Left renal cortex interstitium (tissue), 4 donors: ENCODE measurements at places on chromosomes 12 and 14. TPM values are rescaled to one million over a fixed set of nuclear protein-coding genes. Genes with fewer than 3 reads are reported as not detected.

KCTD10 gene
- 57.4 TPM for polyA plus RNA-seq

CLEC2A gene
- polyA plus RNA-seq = not detected

DDN gene
- 74.2 TPM for polyA plus RNA-seq

SLC39A2 gene
- 2.0 TPM for polyA plus RNA-seq

SMARCC2 gene
- 110 TPM for polyA plus RNA-seq

KRT7 gene
- 110 TPM for polyA plus RNA-seq

HOXC9 gene
- 33.6 TPM for polyA plus RNA-seq

KLHL33 gene
- polyA plus RNA-seq = 0.45 TPM

MIPOL1 gene
- 12.8 TPM for polyA plus RNA-seq

DNA sequence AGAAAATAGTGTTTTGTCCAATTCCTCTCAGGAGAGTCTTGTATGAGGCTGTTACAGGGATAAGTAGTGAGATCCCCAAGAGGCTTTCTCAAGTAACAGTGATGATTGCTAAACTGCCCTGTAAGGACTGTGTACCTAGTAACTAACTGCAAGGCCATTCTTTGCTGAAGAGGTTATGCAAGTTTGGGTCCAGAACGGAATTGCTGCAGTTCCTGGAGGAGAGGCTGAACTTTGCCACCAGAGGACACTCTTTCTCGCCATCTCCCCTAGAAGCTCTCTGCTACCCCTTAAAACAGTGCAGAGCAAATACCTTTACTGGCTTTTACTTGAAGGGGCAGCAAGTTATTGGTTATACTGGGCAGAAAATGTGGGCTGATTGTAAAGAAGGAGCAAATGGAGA, 180.0 kb downstream of the RBM19 start:
- no peak for DNase-seq

- DNase-seq = no peak
Observed at GRCh38 chr12:4707306-4707705, 12.9 kb upstream of the GALNT8 start.

- no peak for DNase-seq
Observed at GRCh38 chr12:19695244-19696098, 256.2 kb downstream of the AEBP2 start.

DNA sequence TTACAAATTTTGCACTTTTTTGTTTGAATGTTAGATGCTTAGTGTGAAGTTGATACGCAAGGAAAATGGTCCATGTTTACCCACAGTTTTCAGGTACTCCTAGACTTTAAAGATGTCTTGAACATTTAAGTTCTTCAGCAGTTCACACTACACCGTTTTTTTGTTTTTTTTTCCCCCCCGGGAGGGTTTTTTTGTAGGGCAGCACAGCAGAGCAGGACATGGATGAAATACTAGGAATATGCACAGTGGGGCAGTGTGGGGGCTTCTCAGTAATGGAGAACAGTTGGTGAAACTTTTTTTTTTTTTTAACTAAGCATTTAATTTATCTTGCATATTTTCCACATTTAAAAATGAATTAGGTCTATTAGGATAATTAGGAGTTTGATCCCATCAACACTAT, 4.9 kb downstream of the RAN start:
- DNase-seq = no peak

DNA sequence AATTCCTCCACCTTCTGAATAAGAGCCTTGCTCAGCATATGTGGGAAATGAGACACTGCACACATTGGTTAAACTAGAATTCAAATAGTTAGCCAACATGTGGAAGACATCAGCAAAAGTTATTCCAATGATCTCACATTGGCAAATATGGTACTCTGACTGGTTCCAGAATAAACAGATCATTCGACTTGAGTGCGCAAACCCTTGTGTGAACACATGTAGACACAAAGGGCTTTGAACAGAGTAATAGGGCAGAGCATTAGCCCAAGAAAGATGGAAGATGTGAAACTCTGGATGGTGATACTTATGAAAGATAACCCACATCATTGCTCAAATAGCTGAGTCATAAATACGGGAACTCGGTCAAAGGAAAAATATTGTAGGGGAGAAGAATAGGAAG, 1133.4 kb upstream of the SEL1L start:
- no peak for DNase-seq

DNA sequence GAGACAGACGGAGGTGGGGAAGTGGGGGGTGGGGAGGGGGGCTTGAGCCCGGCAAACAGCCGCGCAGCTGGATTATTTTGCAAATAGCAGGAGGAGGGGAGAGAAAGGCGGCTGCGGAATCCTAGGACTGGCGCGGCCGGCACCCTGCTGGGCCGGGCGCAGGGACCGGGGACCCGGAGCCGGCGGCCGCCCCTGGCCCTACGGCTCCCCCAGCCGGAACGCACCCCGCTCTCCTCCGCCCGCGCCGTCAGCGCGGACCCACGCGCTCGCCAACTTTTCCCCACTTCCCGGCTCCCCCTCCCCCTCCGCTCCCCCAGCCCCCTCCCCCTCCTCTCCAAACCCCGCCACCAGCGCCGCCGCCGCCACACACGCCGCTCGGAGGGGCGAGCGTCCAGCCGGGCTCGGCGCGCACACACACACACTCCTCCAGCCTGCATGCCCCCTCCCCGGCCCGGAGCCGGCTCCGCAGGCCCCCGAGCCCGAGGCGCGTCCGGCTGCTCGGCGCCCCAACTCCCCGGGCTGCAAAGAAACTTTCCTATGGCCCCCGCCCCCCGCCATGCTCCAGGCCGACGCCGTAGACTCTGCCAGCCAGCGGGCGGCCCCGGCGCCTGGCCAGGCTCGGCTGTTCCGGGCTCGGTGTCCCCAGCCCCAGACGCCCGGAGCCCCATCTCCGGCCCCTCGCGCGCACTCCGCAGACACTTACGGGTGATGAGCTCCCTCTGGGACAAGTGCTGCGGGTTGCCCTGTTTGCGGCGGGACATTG, 1.4 kb downstream of the BCL11B start:
- DNase-seq = no peak

DNA sequence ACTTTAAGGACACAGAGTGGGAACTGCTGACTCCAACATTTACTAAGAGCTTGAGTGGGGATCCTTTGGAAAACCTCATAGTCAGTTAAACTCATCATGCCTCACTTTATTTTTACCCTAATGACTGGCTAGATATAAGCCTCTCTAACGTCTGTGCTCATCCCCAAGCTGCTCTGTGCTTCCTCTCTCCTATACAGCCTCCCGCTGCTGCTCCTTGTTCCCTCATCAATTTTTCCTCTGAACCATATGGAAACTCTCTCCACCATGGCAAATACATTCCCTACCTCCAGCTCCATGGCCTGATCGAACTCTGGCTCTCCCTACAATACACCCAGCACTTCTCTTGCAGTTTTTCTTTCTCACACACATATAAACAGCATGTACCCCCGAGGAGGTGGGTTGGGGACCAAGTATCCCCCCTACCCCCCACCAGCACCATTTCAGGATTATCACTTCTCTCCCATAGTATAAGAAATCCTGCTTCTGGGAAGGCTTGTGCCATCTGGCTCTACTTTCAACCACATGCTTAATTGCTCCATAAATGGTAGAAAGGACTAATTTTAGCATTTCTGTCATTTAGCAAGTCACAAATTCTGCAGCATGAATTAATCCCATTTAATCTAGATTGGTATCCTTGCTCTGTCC, 39.2 kb upstream of the DYRK2 start:
- no peak for DNase-seq

GRCh38 chr12:82996168-82996812, 309.6 kb downstream of the TMTC2 start:
- no peak for DNase-seq

GRCh38 chr14:75430526-75430925, 2.7 kb downstream of the JDP2 start:
- no peak for DNase-seq

- DNase-seq = no peak
Observed at GRCh38 chr14:105070760-105071137, 5.5 kb upstream of the GPR132 start.

DNA sequence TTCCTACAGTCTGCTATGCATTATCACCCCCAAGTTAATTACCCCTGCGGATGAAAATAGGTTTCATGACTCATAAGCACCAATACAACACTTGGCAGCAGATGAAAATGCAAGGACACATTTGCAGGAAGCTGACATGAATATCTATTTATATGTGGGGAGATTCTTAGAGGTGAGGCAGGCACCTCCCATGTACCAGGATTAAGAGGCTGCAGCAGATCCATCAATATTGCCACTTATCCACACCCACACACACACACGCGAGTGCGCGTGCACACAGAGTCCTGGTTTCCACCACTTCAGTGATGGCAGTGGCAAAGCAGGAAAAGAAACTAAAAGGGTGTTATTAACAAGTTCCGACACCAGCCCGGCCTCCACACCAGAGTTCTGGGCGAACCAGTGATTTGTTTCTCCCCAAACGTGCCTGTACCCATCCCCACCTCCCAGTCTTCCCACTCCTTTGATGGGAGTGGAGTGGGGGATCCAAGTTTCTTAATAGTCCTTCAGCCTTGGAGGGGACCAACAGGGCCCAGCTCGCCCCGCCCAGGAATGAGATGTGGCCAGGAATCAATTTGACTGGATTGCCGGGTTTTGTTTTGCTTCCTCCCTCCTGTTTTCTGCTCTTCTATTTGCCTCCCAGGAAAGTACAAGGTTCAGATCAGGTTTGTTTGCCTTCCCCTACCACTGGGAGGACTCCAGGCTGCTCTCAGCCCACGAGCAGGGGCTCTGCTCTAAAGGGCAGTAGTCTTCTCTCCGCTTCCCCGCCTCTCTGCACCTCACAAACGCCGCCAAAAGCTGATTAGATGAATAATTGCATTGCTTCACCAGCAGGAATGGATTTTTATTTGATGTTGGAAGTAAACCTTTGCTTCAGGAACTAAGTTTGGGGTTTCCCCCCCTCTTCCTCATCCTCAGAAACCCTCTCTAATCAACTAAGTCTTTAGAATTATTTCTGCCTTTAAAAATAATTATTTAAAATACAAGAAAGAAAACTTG, 5.2 kb downstream of the IRF2BPL start:
- DNase-seq = no peak

- no peak for DNase-seq
Observed at GRCh38 chr12:106774808-106775524, 484 bp downstream of the RIC8B start.

- no peak for DNase-seq
Observed at GRCh38 chr12:100896192-100896591, 101.6 kb downstream of the ANO4 start.

DNA sequence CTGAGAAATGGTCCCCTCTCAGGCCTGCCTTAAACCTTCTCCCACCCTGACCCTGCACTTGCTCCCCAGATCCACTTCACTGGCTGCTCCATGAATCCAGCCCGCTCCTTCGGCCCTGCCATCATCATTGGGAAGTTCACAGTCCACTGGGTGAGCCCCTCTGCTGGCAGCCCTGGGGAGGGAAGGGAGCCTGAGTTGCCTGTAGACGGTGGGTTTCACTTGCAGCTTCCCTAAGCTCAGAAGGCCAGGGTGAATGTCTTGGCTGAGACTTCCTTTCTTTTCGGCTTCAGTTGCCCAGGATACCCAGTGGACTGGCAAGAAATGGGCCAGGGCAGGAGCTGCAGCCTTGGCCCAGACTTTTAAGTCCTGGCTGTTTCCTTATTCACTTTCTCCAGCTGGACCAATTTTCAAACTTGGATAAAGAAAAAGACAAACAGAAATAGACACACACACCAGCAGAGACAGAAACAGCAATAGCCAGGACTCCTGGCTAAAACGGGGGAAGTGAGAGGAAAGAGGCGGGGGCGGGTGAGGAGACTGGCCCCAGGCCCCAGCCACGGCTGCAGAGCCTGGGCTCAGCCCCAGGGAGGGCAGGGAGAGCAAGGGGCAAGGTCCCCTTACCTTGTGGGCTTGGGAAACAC, 2.0 kb downstream of the AQP6 start:
- no peak for DNase-seq

DNA sequence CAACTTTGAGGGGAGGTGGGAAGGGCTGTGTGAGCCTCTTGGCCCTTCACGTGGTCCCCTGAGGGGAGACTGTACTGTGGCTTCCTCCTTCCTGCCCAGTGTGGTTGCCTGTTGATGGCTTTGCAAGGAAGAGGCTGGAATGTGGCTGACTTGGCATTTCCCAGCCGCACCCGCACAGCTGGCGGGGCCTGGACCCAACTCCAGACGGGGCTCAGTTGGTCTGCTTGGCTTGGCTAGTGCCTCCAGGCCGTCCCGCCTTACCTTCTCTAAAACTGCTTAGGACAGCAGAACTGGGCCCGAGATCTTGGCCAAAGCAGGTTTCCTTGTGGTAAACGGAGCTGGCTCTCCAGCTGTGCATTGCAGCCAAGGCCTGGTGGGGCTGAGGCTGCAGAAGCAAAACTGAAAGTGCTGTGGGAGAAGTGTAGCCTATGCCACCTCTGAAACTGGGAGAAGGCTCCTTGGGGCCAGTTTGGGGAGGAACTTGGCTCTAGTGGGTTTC, 139.5 kb downstream of the SMOC1 start:
- no peak for DNase-seq

- DNase-seq = no peak
Observed at GRCh38 chr12:118432812-118433545, 56.6 kb downstream of the SUDS3 start.

DNA sequence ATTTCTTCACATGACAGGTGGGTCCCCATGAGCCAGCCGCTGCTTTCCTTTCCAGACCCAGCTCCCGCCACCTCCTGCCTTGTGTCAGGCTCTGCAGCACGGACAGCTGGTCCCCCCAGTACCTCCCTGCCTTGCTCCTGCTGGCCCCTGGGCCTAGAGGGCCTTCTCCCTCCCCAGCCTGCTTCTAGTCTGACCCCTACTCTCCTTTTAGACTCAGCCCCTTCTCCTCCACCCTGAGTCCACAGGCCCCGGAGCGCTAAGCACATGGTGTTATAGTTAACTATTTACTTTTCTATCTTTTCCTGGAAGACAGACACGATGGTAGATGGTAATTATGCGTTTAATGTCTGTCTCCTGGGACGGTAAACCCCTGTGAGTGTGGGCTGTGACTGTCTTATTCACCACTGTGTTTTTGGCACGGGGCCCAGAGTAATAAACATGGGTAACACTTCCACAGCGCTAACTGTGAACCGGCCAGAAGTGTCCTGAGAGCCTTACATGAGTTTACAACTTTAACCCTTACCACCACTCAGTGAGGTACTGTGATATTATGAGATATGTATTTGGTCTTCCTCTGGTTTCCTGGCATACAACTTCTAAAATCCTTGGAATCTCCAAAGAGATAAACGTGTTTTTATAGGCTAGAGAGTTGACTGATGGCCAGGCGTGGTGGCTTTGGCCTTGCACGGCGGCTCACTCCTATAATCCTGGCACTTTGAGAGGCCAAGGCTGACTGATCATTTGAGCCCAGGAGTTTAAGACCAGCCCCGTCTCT, 41.2 kb downstream of the DGLUCY start:
- DNase-seq = no peak
